Stimulated activated CD4-positive, alpha-beta T cell treated with anti-CD3 and anti-CD28 coated beads, Interleukin-2, amount 100 ng/mL, for 24 hours (primary cell): ENCODE measurements at places on chromosomes 12 and 14.

- no peak for DNase-seq
Measured at GRCh38 chr14:57979376-57980048, 113.6 kb upstream of the SLC35F4 start.

DNA sequence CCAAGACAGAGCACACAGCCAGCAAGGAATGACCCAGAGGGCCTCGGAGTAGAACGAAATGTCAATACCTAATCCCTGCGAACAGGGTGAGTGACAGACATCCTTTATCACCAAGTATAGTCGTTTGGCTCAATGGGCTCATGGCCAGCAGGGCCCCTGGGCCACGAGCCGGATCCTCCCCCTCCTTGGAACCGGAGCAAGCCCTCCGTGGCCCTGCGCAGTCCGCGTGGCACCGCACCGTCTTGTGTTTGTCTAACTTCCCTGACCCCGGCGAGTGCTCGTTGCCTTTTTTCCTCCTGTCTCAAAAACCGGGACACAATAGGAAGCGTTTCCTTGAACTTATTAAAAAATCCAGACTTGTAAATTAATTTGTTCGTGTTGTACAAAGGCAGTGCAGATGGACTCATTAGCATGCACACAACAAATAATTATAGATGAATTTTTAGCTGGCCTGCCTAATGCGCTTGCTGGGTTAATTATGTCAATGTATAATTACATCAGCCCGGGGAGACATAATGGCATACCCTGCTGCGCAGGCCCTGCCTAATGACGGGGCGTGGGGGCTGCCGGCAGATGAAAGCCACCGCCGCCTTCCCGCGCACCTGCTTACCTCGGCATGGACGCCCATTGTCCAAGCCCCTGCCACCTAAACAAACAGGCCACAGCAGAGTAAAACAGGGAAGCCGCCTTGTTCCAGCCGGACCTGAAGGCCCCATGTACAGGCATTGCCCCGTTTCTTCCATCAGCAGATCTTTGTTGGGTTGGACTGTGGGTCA, 81.6 kb downstream of the PHETA1 start:
- no peak for DNase-seq

- DNase-seq, result no peak
Measured at GRCh38 chr12:122138616-122139015, 35.4 kb downstream of the IL31 start.

DNA sequence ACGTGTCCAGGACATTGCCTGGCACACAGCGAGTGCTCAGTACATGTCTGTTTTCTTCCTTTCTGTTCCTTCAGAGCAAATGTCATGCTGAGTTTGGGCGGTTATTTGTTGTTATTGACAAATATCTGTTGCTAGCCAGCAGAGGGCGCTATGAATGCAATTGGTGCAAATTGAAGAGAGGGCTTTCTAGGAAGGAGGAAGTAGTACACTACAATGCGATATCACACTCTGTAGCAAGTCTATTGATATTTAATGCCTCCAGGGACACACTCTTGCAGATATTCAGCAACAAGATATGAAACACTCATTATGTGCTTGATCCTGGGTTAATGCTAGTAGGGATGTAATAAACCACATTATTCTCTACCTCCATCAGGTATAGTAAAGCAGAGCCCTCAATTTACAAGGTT, 267.3 kb upstream of the SRRM4 start:
- peak; percentile 16 for DNase-seq

- DNase-seq, result no peak
Measured at GRCh38 chr14:103360548-103360947, 24.7 kb upstream of the MARK3 start.

DNA sequence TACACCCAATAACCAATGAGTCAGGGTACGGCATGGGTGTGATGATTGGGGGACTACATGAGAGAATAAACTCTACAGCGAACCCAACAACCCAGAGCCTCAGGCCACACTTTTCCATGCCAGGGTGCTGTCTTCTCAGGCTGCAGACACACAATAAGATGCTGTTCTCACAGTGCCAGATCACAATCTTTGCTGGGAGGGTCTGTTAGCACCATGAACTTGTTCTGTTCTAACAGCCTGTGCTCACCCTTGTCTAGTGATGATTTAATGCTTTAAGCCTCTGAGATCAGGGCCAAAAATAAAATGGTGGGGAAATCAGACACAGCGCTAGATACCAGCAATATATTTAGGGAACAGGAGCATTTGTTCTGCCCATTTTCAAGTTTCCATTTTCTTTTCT, 621.9 kb upstream of the TBX3 start:
- no peak for DNase-seq

DNA sequence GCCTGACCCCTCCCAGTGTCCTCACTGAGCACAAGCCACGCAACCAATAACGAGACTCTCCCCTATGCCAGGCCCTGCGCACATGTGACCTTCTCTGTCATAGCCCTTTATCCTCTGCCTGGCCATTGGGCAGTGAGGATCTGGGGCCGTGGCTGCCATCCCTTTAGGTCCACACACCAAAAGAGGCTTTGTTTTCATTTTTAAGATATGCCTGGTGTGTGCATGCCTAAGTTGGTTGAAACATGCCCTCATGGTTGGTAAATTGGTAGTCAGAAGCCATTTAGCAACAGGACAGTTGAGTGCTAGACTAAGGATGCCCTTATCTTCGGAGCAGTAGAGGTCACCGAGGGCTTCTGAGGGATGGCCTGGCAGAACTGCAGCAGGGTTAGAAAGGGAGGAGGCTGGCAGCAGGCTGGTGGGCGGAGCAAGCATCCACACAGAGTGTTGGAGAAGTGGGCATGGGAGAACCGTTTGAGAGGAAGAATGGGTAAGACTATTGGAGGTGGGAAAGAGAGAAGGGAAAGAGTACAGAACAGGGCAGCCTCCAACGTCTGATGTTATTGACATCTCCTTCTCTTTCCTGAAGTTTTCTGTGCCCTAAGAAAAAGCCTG, 75.1 kb downstream of the SLC24A4 start:
- DNase-seq, result no peak

- no peak for DNase-seq
Measured at GRCh38 chr12:16325426-16325825, 22.0 kb upstream of the MGST1 start.

- DNase-seq, result peak; percentile 92
Measured at GRCh38 chr12:569803-570434, 93.3 kb downstream of the NINJ2 start.

DNA sequence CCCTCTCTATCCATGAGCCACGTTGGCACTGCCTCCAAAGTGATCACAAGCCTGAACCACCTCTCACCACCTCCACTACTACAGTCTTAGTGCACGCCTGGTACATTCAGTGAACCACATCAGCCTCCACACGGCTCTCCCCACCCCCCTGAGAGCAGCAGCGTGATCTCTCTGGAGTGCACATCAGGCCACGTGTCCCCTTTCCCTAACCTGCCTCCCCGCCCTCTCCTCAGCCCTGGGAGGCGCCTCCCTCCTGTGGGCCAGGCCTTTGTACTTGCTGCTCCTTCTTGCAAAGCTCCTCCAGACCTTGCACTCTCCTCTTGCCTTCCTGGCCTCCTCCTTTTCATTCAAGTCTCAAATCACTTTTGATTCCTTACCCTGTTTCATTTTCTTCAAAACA, 49.8 kb downstream of the SLC6A12 start:
- no peak for DNase-seq

- no peak for DNase-seq
Measured at GRCh38 chr12:59446116-59446515, 149.7 kb upstream of the SLC16A7 start.

- DNase-seq, result peak; percentile 54
Measured at GRCh38 chr12:57611108-57611826, at the start of gene ARHGEF25. TSS of gene ARHGEF25 (plus strand) at chr12:57611435. CDS start at chr12:57611895, 460 bp downstream.

DNA sequence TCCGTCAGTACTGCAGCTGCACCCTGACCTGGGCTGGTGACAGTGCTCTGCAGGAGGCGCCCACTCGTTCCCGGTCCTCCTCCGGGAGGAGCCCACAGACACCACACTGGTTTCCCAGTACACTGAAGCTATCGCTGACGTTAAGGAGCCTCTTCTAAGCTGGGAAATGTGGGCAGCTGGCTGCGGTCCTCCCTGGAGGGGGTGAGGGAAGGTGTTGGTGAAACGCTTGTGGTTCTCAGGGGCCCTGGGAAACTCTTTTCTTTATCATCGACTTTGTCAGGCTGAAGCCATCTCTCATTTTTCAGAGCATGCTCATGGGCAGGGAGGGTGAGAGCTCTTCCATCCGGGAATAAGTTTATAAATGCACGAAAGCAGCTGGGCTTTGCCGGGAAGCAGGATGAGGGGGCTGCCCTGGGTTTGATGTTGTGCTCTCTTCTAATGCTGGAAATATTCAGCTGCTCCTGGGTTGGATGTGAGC, 176.0 kb downstream of the CHST11 start:
- peak; percentile 21 for DNase-seq

GRCh38 chr12:44875954-44876543, at the start of gene NELL2:
TSS of gene NELL2 (minus strand) at chr12:44876315. CDS start at chr12:44875869, 446 bp downstream.
- DNase-seq, result peak; percentile 74

- DNase-seq, result no peak
Measured at GRCh38 chr12:57874166-57875108, 27.9 kb upstream of the CTDSP2 start.

DNA sequence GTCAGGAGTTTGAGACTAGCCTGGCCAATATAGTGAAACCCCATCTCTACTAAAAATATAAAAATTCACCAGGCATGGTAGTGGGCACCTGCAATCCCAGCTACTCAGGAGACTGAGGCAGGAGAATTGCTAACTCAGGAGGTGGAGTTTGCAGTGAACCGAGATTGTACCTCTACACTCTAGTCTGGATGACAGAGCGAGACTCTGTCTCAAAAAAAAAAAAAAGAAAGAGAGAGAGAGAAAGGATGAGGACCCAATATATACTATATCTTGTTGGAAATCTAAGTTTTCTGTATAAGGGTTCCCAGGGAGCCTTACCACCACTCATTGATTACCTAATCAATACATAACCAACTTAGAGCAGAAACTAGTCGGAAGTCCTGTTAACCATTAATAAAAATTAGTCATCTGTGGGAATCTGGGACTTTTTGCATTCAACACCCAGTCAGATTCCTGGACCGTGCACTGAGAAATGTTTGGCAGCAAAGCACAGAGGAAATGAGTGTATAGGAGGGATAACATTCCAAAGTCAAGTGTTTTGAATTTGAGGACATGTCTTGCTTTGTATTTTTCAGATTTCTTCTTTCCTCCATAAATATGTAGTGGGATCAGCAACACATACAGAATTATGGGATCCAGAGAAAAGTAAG, 44.8 kb upstream of the NR2C1 start:
- no peak for DNase-seq

DNA sequence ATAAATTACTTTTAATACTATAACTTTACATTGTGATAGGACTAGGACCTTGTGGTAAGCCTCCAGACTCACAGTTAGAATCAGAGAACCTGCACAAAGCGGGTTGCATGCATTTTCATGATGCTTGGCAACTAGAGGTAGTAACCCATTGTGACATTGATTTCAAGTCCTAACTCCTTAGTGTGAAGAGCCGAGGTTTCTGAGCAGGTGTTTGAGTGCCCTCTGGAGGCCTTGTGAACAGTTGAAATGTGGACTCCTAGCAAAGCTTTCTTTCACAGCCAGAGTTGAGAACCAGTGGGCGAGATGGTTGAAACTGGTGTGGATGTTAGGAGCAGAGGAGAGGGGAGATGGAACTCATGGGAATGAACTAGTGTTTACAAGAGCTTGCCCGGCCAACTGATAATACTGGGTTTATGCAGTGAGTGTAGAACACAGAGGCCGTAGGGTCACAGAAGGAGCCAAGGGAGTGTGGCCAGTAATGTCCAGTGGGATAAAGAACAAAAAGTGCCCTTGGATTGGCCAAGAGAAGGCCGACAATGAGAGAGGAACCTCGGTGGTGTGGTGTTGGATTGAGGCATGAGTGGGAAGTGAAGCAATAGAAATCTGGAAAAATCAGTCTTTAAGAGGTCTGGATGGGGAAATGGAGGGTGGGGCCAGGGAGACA, 10.9 kb downstream of the ZNF664 start:
- DNase-seq, result peak; percentile 35

- no peak for DNase-seq
Measured at GRCh38 chr12:130863298-130863697, 8.6 kb upstream of the RAN start.

GRCh38 chr14:101979666-101980065, 15.3 kb downstream of the DYNC1H1 start:
- DNase-seq, result no peak

DNA sequence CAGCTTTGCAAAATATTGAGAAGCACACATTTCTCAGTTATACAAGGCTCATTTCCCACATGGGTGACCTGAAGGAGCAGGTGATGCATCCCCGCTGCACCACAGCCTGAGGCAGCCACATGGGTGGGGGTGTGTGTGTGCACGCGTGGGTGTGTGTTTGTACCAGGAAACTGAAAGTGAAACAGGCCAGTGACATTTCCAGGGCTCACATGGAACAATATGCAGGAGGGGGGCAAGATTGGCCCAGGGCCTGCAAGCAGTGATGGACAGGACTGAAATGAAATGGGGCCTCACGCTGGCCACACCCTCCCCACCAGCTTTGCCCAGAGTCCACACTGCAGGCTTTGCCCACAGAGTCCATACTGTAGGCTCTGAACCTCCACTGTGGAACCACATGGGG, 154.2 kb upstream of the PARP11 start:
- peak; percentile 63 for DNase-seq

GRCh38 chr14:90846511-90846910, 30.3 kb upstream of the TTC7B start:
- no peak for DNase-seq

DNA sequence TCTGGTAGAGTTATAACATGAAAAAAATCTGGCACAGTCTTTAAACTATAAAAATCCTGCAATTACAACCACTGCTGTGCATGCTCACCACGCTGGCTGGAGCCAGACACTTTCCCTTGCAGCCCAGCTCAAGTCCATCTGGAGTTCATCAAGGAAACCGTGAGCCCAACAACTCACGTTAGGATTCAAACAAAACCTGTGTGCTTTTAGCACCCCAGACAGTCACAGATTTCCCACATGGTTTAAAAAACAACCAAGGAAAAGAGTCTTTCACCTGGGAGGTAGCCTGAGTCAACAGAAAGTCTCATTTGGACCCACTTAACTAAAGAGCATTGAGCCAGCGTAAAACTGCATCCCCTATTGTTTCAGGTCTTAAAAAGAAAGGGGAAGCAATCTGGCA, 4.7 kb downstream of the LRIG3 start:
- DNase-seq, result no peak

- no peak for DNase-seq
Measured at GRCh38 chr14:102799684-102800562, 22.7 kb downstream of the TRAF3 start.
